ENCODE measurements at places on chromosomes 16 and 17. TPM values are rescaled to one million over a fixed set of nuclear protein-coding genes. Genes with fewer than 3 reads are reported as not detected.

Gene RHBDF1
- 30.9 TPM for total RNA-seq

Gene OSGIN1
- 40.0 TPM for total RNA-seq

Gene HAS3
- 41.0 TPM for total RNA-seq

Gene TP53TG3D
- total RNA-seq = 0.94 TPM

Gene BAHCC1
- 12.9 TPM for total RNA-seq

Gene ABCA8
- 0.40 TPM for total RNA-seq

Gene IRF8
- total RNA-seq = 0.31 TPM

Gene SOX15
- 0.30 TPM for total RNA-seq

Gene CDRT15L2
- not detected for total RNA-seq
